ENCODE measurements at places on chromosomes 11 and 22.
A peak's percentile ranks its signal among the peaks of the same experiment; 100 is the strongest.

- DNase-seq: no peak
Observed at GRCh38 chr11:47020793-47021526, 84.4 kb downstream of the CSTPP1 start.

DNA sequence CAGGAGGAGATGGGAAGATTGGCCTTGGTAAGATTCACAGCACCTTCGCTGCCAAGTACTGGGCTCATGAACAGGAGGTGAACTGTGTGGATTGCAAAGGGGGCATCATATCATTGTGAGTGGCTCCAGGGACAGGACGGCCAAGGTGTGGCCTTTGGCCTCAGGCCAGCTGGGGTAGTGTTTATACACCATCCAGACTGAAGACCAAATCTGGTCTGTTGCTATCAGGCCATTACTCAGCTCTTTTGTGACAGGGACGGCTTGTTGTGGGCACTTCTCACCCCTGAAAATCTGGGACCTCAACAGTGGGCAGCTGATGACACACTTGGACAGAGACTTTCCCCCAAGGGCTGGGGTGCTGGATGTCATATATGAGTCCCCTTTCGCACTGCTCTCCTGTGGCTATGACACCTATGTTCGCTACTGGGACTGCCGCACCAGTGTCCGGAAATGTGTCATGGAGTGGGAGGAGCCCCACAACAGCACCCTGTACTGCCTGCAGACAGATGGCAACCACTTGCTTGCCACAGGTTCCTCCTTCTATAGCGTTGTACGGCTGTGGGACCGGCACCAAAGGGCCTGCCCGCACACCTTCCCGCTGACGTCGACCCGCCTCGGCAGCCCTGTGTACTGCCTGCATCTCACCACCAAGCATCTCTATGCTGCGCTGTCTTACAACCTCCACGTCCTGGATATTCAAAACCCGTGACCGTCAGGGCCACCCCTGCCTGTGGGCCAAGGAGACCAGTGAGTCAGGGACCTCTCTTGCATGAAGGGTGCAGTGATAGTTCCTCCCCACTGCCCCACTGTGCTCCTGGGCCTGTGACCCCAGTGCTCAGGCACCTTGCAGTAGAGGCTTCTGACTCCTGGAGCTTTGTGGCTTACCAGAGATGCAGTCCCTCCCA lies 83.6 kb downstream of the BCR start:
- no peak for DNase-seq

GRCh38 chr11:44977493-44977984 lies 26.9 kb upstream of the TP53I11 start:
- DNase-seq: peak; percentile 10

GRCh38 chr22:28075358-28075981 lies 156.4 kb upstream of the PITPNB start:
- peak; percentile 35 for DNase-seq

GRCh38 chr22:34687116-34687515 lies 378.8 kb upstream of the ISX start:
- no peak for DNase-seq

GRCh38 chr22:35328472-35328885 lies 28.8 kb downstream of the TOM1 start:
- no peak for DNase-seq

- no peak for DNase-seq
Observed at GRCh38 chr11:45674481-45675190, 9.2 kb upstream of the CHST1 start.

- no peak for DNase-seq
Observed at GRCh38 chr11:103862094-103862801, 174.2 kb upstream of the DDI1 start.

GRCh38 chr11:61602775-61603569 lies 22.1 kb upstream of the SYT7 start:
- DNase-seq: no peak

- no peak for DNase-seq
Observed at GRCh38 chr11:101563166-101563565, 20.6 kb downstream of the TRPC6 start.

GRCh38 chr22:23877566-23877965 lies 16.6 kb upstream of the MIF start:
- DNase-seq: no peak

- DNase-seq: no peak
Observed at GRCh38 chr11:92545906-92546471, 321.4 kb downstream of the FAT3 start.

- DNase-seq: no peak
Observed at GRCh38 chr11:74033046-74033445, 24.2 kb upstream of the UCP3 start.

DNA sequence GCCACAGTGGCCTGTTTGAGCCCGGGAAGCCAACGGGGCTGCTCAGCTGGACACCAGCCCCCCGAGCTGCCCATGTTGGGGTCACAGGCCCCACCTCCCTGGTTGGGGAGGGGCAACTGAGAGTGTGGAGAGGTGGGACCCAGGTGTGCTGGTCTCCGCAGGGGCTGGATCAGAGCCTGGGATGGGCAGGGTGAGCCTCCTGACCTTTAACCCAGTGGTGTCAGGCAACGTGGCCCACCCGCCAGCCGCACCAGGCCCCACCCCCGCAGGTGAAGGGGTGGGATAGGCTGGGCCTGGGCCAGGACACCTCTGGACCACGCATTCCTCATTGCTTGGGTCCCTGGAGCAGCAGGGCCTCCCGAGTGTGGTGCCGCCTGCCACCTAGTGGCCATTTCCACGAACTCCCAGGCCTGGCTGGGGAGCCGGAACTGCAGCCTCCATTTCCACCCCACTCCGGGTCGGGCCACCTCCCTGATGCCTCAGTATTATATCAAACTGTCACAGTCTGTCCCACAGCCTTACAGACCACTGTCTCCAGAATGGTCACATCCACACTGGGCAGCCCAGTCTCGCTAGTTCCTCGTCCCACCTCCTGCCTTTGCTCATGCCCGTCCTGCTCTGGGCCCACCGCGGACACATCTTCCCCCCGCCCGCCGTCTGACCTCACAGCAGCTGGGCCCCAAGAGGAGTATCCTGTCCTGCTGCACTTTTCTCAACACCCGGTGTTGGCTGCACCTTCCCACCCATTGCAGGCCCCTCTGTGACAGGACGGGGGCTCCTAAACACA lies 13.3 kb upstream of the PPP6R3 start:
- peak; percentile 73 for DNase-seq

DNA sequence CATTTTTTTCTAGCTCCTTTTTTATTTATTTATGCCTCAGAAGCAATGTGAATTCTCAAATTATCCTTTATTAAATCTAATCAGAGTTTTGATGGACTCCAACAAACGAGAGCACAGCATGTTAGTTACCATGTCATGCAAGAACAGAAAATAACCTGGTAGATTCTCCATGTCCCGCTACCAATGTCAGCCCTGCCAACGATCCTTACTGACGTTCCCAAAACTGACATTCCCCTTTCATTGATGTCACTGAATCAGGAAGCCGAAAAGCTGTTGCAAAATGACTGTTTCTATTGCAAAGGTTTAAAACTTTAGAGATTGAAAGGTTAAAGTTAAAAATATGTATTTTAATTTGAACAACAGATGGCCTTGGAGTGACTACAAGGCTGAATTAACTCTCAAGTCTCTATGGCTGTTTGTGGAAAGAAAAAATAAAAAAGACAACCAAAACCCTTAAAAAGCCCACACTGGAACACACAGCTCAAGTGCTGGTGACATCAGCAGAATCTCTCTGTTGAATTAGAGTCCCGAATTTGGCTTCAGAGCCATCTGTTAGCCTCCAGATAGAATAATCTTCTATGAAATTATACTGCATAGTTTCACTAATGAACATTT lies 96.8 kb downstream of the BDNF start:
- DNase-seq: no peak

DNA sequence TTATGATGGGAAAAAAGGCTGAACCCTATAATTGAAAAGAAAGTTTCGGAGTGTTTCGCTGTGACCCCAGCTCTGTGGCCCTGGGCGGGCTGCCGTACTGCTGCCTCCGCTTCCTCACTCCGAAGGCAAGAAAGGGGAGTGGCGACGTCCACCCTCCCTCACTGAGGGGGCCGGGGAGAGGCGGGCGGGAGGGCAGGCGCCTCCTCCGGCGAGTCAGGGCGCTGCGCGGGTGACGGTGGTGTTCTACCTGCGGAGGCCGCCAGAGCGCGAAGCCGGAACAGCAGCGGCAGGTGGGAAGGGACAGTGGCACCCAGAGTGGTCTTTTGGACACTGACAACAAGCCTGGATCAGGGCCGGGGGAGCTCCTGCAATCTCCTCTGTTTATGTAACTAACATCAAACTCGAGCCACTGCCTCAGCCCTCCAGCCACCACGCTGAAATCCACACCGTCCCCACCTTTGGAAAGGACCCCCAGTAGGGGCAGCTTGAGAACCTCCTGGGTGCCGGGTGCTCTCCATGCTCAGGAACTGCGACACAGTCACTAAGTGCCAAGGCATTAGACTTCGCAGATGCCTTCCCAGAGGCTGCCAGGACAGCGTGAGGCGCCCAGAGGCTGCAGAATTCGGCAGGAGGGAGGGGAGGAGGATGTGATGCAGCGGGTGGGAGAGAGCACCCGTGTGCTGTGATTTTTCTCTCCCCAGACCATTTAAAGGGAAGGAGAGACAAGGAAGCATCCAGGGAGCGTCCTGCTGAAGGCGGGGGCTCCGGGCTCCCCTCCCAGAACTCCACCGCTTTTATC lies 25.5 kb downstream of the BID start:
- DNase-seq: no peak

DNA sequence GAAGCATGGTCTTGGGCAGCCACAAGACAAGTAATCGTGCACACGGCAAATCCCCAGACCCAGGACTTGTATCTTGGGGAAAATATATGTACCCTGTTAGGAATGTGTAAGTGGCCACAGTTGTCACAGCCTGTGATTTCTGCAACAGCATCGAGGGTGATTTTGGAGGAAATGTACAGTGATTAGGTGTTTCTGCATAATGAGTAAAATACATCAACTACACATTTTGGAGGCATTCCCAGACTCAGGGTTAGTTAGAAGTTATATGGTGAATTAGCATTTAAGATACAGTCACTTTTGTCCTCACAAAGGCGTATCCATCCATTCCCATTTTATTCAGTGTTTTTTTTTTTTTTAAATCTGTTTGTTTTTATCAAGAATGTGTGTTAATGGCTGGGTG lies 28.4 kb downstream of the SUSD2 start:
- no peak for DNase-seq

- DNase-seq: no peak
Observed at GRCh38 chr11:103737037-103737622, 299.3 kb upstream of the DDI1 start.

DNA sequence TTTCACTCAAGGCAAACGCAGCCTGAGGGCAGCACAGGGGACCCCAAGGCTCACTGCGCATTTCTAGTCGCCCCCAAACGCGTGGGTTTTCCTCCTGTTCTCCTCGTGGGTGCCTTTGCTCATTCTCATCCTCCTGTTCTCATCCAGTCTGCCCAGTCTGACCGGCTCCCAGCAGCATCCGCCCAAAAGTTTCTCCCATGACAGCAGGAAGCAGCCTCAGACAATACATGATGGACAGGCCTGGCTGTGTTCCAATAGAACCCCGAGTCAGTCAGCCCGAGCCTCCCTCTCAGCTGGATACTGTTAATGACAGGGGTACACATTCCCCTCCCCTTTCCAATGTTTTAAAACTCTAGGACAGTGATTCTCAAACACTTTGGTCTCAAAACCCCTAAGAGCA lies 22.5 kb upstream of the KRTAP5-7 start:
- no peak for DNase-seq

DNA sequence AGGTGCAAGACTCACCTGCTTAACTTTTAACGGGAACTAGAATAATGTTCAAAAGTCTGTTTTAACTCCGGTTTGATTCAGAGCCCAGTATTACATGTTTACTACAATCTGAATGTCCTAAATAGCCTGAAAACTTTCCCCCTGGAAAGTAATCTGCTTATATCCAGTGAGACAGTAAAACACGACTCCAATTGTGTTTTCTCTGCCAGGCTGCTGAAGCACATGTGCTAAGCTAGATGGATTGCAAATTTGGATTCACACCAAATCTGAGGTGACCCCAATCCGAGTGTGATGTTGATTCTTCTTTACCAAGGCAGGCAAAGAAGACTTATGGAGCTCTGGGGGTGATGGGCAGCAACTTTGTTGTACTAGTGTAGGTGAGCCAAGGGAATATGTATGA lies 158.7 kb upstream of the PDGFD start:
- DNase-seq: no peak

- DNase-seq: no peak
Observed at GRCh38 chr22:47207846-47208554, 445.6 kb downstream of the TBC1D22A start.

GRCh38 chr11:114449845-114450244 lies 10.6 kb downstream of the REXO2 start:
- peak; percentile 95 for DNase-seq

DNA sequence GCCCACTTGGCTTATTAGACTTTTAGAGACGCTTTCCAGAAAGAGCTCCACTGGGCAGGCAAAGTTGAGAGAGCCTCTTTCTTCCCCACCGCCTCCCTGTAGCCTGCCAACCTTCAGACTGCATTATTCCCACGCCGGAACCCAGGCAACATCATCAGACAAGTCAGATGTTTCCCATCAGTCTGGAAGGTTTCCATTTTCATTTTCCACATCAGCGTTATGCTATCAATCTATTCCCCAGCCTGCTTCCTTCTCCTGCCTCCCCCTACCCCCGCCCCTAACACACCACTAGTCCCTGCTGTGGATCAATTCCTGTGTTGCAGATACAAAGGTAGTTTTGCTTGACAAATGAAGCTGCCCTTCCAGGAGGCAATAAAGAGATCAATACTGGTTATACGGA lies 184.8 kb downstream of the DSCAML1 start:
- DNase-seq: no peak

Measured in hematopoietic multipotent progenitor cell treated with erythropoietin and hydrocortisone succinate and interleukin-3 and kit ligand, for 8 days (in vitro differentiated cells).